Activated CD8-positive, alpha-beta memory T cell treated with anti-CD3 and anti-CD28 coated beads for 4 hours (primary cell): ENCODE measurements at places on chromosomes 5 and 9.

DNA sequence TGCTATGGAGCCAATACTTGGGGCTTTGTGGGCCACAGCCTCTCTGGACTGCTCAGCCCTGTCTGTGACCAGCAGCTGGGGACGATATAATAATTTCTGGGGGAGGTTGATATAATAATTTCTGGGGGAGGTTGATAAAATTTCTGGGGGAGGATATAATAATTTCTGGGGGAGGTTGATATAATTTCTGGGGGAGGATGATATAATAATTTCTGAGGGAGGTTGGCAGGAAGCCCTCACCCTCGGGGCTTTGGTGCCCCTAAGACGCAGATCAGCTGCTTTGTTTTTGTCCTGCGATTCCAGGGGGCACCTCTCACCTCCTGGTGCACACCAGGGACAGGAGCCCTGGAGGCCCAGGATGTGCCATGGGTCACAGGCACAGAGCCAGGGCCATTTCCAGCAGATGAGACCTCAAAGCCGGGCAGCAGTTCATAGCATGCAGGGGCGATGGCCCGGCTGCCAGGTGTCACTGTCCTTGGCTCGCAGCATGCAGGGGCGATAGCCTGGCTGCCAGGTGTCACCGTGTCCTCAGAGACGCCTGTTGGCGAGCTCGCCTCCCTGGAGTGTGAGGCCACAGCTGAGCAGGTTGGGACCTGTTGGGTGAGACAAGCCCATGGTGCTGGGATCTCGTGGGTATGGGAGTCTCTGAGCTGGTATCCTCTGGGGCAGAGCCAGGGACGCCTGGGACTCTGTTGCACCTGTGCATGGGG, 3.8 kb upstream of the TOR4A start:
- no peak for DNase-seq

GRCh38 chr9:132319421-132320110, 35.2 kb downstream of the SETX start:
- no peak for DNase-seq

- DNase-seq: no peak
Observed at GRCh38 chr9:107020040-107020530, 157.1 kb downstream of the ZNF462 start.

- no peak for DNase-seq
Observed at GRCh38 chr5:120035181-120035580, 405.8 kb downstream of the FAM170A start.

GRCh38 chr5:66346869-66347268, 202.8 kb downstream of the SREK1 start:
- no peak for DNase-seq

GRCh38 chr9:18618862-18619261, 144.9 kb downstream of the ADAMTSL1 start:
- DNase-seq: no peak

- DNase-seq: no peak
Observed at GRCh38 chr5:130286971-130287370, 382.7 kb downstream of the CHSY3 start.
